GM19239 (cell line): ENCODE measurements at places on chromosomes 5 and 9.

GRCh38 chr9:4740638-4741364 is at the start of gene AK3:
Gene AK3, minus strand, starts transcription at chr9:4741202. Its CDS starts 115 bp downstream, at chr9:4741087.
- peak; percentile 87 for DNase-seq

DNA sequence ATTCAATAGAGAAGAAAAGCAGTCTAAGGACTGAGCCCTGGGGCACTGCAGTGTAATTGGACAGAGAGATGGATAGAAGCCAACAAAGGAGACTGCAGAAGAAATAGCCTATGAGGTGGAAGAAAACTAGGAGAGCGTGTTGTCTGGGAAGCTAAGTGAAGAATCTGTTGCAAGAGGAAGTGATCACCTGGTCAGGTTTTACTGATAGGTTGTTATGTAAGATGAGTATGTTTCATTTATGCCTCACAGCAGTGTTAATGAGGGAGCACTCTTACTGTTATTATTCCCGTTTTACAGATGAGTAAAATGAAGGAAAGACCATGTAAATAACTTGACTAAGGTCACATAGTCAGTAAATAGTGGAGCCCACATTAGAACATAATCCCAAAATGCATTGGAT is 80.0 kb upstream of the GRHPR start:
- DNase-seq = no peak

GRCh38 chr9:117276444-117276843 is 138.4 kb downstream of the ASTN2 start:
- DNase-seq = no peak

GRCh38 chr5:36367524-36367923 is 65.8 kb upstream of the RANBP3L start:
- DNase-seq = no peak

GRCh38 chr5:123844873-123845272 is 332.9 kb downstream of the CSNK1G3 start:
- DNase-seq = no peak

DNA sequence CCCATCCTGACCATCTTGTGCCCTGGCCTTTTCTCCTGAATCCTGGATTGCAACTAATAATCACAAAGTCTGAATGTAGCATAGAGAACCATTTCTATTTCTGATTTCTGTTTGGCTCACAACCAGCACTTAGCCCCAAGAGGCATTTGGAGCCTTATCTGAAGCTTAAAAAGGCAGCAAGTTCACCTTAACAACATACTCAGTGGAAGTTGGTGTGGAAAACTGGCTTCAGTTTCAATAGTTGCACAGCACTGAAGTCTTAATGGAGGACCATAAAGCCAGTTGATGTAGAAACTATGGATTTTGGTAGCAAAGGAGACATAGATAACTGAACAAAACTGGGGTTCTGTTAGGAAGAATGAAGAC is 574.1 kb downstream of the PSAT1 start:
- no peak for DNase-seq

DNA sequence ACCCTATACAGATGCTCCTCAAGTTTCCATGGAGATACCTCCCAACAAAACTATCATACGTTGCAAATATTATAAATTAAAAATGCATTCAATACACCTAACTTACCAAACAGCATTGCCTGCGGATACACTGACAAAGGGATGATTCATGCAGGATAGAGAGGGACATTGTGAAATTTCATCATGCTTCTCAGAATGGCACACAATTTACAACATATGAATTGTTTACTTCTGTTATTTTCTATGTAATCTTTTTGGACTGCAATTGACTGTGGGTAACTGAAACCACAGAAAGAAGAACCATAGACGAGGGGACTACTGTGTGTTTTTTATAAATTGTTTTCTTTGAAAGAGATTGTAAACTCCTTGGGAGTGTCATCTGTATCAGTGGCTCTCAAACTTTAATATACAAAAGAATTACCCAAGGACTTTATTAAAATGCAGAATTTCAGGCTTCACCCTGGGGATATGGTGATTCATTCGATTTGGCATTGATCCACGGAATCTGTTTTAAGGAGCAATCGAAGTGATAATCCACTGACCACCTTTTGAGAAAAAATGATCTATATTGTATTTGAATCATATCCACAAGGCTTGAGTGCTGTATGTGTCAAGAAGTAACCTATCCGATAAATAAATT is 146.4 kb downstream of the SGCD start:
- no peak for DNase-seq

- no peak for DNase-seq
Measured at GRCh38 chr9:120236596-120236995, 343.4 kb downstream of the CDK5RAP2 start.

DNA sequence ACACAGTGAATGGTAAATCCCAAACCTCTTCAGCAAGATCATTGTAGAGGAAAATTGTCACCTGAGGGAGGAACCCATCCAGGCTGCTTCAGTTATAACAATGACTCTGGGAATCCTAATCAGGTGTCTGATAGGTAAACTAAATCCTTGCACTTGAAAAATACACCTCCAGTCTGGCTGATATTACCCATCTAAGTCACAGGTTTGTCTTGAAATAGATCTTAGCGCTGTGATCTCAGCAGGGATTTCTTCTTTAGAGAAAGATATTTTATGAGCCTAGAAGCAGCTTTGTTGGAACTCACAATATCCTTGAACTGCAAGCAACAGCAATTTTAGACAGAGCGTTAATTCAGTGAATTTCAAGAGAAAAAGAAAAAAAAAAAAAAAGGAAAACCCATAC is 149.7 kb downstream of the SGCD start:
- no peak for DNase-seq

- DNase-seq = no peak
Measured at GRCh38 chr9:126384926-126385325, 58.3 kb downstream of the MVB12B start.

DNA sequence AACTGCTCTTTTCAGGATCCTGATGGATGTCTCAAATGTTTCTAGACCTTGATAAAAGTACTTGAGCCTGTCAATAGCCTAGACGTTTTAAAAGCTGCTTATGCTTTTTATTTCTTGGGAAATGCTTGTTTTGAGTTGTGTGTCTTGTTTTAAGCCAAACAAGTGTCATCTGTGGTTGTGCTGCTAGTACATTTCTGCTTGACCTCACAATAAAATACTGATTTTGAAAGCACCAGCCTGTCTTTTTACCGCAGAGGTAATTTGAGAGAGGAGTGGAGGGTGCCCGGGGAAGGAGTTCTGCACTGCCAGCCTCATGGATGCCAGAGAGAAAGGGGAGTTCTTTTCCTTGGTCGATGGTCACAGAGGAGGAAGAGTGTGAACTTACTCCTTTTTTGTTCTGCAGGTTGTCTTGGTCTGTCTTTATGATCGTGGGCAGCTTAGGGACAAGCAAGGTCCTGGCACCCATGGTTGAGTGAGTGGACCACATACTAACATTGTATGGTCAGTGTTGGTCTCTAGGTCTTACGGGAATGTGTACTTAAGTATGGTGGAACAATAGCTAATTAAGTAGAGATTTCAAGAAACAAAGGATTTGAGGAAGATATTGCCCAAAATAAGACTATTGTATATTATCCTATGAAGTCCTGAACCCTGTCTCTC is 61.0 kb downstream of the TRIO start:
- no peak for DNase-seq

DNA sequence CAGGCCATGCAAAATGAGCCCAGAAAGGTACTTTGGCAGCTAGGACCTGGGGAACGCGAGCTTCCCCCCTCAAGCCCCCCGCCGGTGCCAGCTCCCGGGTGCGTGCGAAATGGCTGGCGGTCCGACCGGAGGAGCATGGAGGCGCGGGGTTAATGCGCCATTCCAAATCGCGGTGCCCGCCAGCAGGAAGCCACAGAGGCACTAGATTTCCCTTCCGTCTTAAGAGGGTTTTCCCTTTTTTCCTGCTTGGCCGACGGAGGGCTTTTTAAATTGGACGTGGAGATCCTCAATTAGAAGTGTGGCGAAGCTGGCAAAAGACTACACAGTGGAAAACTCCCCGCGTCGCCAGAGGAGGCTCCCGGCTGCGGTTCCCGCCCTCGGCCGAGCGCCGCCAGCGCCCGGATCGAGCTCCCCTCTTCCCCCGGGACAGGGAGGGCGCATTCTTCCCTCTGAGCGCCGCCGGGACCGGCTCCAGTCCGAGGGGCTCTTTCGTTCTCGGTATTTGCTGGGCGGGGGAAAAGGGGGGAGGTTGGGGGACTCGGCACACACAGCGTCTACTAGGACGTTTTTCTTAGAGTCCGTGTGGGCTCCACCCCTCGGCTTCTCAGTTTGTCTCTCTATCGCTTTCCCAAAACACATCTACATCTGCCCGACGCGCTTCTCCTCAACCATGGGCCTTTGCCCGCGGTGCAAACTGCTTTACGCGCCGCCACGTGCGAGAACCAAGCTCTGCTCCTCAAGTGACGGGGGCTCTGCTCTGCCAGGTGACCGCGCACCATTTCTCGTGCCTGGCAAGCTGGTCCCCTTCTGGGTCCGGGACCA is 3.0 kb downstream of the GDNF start:
- DNase-seq = no peak
